Stimulated activated CD4-positive, alpha-beta T cell treated with anti-CD3 and anti-CD28 coated beads, Interleukin-4, amount 100 ng/mL, for 48 hours (primary cell): ENCODE measurements at places on chromosomes 12 and 14.

DNA sequence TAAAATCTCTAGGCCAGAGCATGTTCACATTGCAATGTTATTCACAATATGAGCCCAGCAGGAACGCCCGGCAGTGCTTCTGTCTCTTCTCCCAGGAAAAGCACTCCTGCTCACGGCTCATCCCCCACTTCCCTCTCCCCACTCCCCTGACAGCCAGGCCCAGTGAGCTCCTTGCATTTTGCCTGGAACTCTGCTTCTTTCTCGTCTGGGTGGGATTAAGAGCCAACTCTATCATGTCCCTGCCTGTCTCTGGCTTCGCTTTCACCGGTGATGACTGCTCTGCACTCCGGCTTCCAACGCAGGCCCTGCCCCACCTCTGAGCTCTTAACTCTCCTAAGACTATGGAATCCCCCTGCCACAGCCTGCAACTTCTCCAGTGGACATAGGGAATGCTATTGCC is 2.5 kb downstream of the PLEK2 start:
- no peak for DNase-seq

- no peak for DNase-seq
Observed at GRCh38 chr12:120738252-120739030, 12.8 kb downstream of the ACADS start.

DNA sequence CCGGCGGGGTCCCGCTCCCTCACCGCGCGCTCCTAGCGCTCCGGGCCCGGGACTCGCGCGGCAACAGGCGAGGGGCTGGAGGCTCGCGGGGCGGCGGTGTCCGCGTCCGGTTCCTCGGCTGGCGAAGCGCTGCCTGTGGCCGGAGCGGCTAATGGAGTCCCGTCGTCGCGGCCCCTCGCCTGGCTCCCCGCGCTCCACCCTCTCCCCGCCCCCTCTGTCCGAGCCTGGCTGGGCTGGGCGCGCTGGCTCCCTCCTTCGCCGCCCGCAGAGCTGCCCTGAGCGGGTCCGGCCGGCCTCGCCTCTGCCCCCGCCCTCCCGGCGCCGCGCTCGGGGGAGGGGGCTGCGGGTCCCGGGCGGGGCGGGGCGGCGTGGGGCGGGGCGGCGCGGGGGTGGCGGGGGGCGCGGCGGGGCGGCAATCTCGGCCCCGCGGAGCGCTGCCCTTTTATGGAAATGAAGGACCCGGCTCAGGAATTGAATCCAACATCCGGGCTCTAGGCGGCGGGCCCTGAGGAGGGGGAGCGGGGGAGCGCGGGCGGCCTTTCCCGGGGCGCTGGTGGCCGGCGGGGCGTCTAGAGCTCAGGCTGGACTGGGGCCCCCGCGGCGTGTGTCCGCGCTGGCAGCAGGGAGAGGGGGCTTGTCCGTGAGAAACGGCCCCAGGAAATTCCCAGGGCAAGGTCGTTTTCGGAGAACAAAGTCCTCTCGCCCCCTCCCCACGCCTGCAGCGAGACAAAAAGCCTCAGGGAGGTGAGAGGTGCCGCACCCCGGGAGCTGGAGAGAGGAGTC is at the start of gene FERMT2:
TSS of gene FERMT2 (minus strand) at position 153 of the 783 bp plus-strand sequence. CDS start 482 bp downstream, outside the sequence.
- DNase-seq = no peak

GRCh38 chr12:47889040-47889439 is 15.8 kb downstream of the VDR start:
- no peak for DNase-seq

DNA sequence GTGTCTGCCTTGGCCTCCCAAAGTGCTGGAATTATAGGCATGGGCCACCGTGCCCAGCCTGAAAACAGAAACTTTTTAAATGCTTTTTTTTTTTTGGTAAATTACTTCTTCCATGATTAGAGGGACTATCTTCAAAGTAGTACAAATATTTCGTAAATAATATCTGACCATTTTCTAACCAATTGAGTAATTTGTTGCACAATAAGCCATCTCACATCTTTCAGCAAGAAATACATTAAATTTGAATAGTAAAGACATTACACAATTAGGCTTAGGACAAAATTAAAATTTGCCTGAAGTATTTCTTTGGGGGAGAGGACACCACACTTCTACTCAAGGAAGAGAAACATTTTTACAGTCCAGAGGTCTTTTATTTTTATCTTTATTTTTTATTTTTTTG is 84.7 kb upstream of the STRN3 start:
- DNase-seq = no peak

- no peak for DNase-seq
Observed at GRCh38 chr12:127542931-127543330, 724.0 kb upstream of the TMEM132C start.

DNA sequence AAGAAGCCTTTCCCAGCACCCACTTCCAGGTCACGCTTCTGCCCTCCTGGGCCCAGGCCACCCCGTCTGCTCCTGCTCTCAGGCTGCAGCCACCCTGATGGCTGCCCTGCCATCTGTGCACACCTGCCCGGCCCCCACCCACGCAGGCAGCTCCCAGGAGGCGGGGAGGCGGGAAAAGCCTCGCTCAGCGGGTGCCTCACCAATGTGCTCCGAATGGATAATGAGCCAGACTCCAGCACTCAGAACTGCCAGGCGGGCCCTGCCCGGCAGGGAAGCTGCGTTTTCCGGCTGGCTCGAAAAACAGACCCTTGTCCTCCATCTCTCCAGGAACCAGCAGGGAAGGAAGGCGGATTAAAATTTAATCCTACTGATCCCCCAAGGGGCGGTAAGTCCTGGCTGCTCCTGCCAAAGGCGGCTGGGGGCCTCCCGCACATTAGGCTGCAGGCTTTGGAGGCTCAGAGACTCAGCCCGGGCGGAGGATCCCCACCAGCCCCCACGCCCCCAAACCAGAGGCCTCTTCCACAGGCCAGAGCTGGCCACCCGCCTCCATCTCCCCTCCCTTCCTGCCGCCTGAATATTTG is 104.0 kb downstream of the NCOR2 start:
- DNase-seq = no peak

DNA sequence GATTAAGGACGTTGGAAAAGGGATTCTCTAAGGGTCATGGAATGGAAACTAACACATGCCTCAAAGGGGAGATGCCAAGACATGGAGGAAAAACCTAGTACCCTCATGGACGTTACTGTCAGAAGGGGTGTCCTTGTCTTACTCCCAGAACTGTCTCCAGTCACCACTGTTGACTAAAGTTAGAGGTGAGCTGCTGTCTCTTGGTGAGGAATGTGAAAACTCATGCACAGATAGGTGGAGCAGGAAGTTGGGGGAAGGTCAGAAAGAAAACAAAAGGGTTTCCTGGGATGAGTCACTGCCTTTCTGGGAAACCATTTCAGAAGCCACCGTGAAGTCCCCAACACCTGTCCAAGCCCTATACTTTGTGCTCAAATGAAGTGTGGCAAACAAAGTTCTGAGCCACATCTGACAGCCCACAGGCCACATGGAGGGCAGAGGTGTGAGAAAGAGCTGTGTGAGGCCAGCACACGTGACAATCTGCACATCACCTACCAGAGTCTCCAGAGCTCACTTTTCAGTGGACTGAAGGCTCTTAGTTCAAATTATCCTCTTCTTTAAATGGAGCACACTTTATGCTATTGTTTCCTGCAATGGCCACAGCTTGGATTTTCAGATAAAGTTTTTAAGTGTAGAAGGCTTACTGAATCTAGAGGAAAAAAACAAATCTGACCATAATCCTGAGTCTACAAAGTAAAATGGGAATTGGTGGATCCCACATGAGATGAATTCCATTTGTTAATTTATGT is 92.9 kb upstream of the EGLN3 start:
- DNase-seq = peak; percentile 56

- no peak for DNase-seq
Observed at GRCh38 chr12:48881686-48882314, 16.1 kb upstream of the RND1 start.

DNA sequence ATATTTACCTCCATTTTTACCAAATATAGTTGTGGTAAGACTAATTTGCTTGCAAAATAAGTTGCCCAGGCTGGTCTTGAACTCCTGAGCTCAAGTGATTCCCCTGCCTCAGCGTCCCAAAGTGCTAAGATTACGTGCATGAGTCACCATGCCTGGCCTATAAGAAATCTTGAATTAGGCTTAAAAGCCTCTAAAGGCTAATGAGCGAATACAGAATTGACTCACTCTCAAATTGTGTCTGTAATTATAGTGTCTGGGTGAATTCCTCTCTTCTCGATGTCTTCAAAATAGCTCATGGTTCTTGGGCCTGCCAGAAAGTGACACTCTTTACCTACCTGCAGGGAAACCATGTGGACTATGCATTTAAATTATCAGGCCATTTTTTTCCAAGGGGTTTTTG is 403.5 kb downstream of the SLC16A7 start:
- no peak for DNase-seq

DNA sequence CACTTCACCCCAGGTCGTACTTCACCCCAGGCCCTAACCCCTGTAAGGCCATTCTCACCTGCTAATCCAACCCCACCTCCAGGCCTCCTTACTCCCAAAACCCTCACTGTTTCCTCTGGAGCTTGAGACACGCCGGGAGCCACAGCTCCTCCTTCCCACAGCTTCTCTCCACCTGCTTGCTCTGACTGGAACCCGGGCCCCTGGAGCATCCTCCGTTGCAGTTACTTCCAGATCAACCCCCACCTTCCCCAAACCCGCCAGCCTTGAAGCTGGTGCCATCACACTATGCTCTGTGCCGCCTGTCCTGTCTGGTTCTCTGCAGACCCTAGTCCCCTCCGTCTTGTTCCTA is 34.6 kb upstream of the PPP2R5C start:
- no peak for DNase-seq

- no peak for DNase-seq
Observed at GRCh38 chr14:47302121-47302520, 373.3 kb downstream of the MDGA2 start.

GRCh38 chr12:41596190-41596589 is 408.1 kb downstream of the PDZRN4 start:
- DNase-seq = no peak

- DNase-seq = no peak
Observed at GRCh38 chr14:49218436-49219092, 367.6 kb downstream of the RPS29 start.

DNA sequence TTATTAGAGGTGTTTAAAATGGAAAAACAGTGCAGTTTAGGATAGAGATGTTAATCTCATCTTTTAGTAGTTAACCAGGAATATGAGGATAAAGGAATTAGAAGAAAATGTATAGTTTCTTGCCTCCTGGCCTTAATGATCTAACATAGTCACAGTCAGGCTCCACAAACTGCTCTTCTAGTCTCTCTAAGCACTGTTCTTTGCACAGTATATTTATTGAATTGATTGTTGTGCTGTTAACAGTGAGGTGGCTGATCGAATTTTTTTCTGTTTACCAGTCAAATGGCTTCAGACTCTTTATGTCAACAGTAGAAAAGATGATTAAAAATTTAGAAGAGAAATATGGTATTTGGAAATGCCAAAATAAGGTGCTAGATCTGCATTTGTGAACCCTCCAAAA is 37.8 kb downstream of the ATF7IP start:
- DNase-seq = no peak

GRCh38 chr14:89060191-89060590 is 235.7 kb downstream of the TTC8 start:
- no peak for DNase-seq

DNA sequence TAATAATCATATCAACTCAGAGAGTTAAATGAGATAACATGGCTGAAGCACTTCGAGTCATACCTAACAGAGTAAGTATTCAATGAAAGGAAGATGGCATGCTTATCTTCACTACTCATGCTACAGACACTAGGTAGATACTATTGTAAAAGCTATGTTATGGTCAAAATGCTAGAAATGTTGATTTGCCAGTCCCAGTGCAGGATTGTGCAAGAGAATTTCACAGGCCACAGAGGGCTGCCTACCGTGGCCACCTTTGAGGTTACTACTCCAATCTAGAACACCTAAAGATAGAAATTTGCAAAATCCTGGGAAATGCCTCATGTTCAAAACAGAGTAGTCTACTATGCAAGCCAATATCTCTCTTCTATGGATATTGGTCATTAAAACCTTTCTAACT is 75.3 kb upstream of the PLEKHG7 start:
- no peak for DNase-seq

DNA sequence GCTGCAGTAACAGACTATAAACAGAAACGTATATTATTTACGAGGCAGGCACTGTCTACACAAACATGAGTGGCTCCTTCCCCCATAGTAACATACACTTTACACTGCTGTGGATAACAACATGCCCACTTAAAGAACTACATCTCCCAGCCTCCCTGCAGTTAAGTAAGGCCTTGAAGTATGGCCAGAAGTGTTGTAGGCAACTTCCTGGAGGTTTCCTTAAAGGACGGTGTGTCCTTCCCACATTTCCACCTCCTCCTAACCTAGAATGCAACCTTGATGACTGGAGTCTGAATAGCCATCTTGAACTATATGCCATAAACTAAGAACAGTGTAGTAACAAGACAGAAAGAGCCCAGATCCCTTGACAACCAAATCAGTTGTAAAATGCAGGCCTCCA is 20.3 kb downstream of the MED13L start:
- no peak for DNase-seq

DNA sequence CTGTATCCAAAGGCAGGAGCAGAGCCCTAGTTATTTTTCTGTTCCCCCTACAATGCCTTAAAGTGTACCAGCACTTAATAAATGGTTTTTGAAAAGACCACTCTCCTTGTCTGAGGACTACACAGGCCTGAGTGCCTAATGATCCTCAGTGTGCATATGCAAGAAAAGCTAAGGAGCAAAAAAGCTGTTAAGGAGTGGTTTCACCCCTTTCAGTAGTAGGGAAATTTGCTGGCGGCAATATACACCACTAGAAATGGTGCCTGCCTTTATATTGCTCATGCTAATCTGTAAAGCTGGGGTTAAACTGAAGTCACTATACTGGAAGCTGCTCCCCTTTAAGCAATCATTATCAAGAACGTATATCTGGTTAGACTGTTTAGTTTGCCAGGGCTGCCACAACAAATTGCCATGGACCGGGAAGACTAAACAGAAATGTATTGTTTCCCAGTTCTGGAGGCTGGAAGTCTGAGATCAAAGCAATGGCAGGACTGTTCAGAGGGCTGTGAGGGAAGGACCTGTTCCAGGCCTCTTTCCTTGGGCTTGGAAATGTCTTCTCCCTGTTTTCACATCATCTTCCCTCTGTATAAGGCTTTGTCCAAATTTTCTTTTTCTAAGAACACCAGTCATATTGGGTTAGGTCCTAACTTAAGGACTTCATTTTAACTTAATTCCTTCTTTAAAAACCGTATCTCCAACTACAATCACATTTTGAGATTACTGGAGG is 30.2 kb downstream of the PRDM4 start:
- no peak for DNase-seq

- no peak for DNase-seq
Observed at GRCh38 chr14:65943916-65944410, 531.4 kb downstream of the FUT8 start.
